ENCODE measurements at places on chromosomes 2 and 18.

DNA sequence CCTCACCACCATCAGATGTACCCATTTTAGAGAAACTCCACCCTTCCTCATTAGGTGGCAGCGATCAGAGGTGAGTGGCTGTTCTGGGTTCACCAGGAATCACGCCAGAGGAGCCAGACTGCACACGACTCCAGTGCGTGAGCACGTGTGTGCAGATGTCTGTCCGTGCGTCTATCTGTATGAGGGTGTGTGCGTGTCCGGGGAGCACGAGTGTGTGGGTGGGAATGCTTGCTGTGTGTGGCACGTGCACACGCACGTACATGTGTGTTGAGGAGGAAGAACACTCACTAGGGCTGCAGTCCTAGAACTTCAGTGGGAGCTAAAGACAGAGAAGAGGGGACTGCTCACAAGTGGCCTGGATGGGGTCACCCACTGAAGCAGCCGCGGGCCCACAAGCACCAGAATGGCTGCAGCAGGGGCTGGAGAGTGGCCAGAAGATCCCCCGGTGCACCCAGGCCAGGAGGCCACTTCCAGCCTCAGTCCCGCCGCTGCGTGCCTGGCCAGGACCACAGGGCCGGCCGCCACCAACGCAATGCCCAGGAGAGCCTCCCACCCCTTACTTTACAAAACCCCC, 13.9 kb downstream of the HDAC4 start:
- no peak for DNase-seq

GRCh38 chr2:180177534-180177933, 170.4 kb upstream of the CWC22 start:
- no peak for DNase-seq

DNA sequence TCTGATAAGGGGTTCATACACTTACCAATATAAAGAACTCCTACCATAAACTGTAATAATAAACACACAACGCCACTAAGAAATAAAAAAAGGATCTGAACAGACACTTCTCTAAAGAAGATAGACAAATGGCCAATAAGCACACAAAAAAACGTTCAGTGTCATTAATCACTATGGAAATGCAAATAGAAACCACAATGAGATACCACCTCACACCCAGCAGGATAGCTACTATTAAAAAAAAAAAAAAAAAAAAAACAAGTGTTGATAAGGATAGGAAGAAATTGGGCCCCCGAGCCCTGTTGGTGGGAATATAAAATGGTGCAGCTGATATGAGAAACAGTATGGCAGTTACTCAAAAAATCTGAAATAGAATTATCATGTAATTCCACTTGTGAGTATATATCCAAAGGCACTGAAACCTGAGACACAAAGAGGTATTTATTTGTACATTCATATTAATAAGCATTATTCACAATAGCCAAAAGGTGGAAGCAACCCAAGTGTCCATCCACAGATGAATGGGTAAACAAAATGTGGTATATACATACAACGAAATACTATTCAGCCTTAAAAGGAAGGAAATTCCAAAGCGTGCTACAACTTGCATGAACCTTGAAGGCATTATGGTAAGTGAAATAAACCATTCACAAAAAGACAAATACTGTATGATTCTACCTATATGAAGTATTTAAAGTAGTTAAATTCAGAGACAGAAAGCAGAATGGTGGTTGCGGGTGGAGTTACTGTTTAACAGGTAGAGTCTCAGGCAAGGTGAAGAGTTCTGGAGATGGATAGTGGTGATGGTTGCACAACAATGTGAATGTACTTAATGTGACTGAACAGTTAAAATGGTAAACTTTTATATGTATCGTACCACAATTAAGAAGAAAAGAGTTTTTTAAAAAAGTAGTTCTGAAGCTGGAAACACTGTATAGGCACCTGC, 17.9 kb downstream of the REV1 start:
- DNase-seq, result no peak

DNA sequence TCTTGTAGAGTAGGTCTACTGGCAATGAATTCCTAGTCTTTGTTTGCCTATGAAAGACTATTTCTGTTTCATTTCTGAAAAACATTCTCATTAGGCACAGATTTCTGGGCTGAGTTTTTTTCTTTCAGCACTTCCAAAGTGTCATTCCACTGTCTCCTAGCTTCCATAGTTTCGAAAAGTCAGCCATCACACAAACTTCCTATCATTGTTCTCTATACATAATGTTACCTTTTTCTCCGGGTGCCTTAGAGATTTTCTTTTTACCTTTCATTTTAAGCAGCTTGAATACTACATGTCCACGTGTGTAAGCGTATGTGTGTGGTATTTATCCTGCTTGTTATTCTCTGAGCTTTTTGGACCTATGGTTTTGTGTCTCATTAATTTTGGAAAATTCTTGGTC, 55.7 kb downstream of the OLA1 start:
- DNase-seq, result no peak

DNA sequence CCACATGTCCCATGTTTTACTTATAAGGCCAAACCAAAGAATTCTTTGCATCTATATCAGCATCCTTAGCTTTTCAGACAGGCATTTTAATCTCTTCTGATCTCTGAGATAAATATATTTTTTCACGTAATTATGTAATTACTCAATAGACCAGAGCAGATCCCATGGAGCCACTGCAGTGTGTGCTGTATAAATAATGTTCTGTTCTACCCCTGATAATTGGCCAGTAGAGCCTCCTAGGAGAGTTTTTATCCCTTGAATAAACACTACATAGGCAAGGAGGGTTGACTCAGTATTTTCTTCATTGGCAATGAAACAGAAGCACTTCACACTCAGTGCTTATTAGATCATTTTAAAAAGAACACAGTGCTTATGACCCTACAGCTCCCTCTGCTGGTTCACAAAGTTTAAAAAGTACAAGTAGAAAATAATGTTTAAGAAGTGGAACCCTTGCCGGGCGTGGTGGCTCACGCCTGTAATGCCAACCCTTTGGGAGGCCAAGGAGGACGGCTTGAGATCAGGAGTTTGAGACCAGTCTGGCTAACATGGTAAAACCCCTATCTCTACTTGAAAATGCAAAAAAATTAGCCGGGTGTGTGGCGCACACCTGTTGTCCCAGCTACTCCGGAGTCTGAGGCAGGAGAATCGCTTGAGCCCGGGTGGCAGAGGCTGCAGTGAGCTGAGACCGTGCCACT, 91.9 kb downstream of the PPP1R1C start:
- peak; percentile 1 for DNase-seq

- no peak for DNase-seq
Observed at GRCh38 chr2:140496714-140497113, 1634.1 kb downstream of the LRP1B start.

DNA sequence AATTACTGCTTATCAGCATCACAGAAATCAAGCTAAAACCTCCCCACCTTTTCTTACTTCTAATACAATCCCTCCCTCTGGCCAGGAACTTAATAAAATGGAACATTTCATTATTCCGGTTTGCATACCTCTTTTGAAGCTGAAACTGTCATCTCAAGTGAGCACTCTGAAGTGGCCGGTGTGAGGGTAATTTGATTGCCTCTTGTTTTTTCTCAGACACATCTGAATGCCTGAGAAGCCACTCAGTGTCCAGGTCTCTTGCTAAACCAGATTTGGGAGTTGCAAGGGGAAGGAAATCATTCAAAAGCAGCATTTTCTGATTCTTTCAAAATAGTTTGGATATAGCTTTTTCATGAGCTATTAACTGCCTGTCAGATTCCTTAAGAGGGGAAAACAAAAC, 190.3 kb downstream of the C1D start:
- no peak for DNase-seq

DNA sequence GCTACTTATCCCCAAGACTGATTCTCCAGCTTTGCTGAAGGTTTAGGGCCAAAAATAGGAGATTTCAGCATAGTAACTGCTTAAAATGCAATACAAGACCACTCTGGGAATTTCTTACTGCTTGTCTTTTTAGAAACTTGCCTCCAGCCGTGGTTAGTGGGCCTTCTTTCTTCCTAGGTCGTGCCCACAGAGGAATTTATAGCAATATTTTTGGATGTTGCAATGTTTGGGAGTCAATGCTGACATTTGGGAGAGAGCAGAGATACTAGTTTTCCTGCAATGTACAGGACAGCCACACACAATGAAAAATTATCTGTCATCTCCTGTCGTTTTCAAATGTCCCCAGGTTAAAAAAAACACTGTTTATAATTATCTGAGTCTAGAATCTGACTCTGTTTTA, 25.6 kb upstream of the CERS6 start:
- DNase-seq, result no peak

GRCh38 chr2:101828673-101829334, 131.3 kb downstream of the MAP4K4 start:
- DNase-seq, result no peak

DNA sequence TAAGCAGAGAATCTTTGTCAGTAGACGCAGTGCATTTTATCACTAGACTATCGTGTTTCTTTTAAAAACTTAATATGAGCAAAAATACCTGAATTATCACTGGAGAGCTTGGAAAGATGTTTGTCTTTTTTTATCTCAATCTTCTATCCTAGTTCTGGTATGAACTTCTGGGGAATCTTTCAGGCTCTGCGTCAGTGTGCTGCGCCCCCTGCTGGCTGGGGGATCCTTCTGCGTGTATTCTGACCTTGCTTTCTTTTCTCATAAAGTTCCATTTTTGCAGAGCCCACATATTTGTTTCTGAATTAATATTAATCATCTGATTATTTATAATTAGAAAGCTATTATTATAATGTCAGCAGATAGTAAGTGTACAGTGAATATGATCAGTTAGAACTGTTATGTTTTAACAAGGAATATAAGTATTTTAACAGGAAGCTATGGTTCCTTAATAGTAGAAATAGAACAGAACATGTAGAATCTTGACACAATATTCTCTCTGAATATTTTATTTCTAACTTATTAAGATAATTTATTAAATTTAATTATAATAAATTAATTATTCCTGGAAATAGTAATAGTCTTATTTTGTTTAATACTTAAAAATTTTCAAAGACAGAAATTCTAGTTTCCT, 945.0 kb upstream of the CRIM1 start:
- DNase-seq, result peak; percentile 14

GRCh38 chr2:239714116-239714515, 311.0 kb downstream of the NDUFA10 start:
- no peak for DNase-seq

- no peak for DNase-seq
Observed at GRCh38 chr18:21456428-21457178, 143.9 kb downstream of the ESCO1 start.

- DNase-seq, result no peak
Observed at GRCh38 chr18:43279015-43279744, 1.9 kb upstream of the SYT4 start.

- no peak for DNase-seq
Observed at GRCh38 chr2:209591021-209591420, 167.2 kb downstream of the MAP2 start.

DNA sequence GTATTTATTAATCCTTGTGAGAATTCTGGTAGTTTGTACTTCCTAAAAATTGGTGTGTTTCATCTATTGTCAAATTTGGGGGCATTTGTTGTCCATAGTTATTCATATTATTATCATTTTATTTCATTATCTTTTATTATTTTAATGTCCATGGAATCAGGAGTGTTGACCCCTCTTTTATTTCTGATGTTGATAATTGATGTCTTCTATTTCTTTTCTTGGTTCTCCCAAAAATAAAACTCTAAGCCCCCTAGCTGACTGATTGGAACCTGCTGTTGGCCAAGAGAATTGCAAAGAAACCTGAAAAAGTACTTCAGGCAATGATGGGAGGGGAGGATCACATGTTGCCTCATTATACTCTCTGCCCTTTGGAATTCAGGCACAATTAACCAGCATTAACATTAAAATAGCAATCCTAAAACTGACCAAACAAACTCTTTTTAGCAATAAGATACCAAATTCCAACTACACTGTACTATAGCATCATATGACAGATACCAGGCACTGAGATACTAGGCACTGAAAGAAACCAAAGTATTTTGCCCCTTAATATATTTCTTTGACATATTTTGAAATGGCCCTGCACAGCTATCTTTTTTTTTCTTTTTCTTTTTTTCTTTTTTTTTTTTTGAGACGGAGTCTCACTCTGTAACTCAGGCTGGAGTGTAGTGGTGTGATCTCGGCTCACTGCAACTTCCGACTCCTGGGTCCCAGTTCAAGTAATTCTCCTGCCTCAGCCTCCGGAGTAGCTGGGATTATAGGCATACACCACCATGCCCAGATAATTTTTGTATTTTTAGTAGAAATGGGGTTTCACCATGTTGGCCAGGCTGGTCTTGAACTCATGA, 1097.2 kb upstream of the CNTNAP5 start:
- no peak for DNase-seq

- DNase-seq, result no peak
Observed at GRCh38 chr18:34858188-34858587, 148.1 kb downstream of the DTNA start.

- no peak for DNase-seq
Observed at GRCh38 chr2:202114291-202114690, 41.2 kb downstream of the KIAA2012 start.

- DNase-seq, result no peak
Observed at GRCh38 chr2:56589835-56590234, 406.0 kb downstream of the CCDC85A start.

DNA sequence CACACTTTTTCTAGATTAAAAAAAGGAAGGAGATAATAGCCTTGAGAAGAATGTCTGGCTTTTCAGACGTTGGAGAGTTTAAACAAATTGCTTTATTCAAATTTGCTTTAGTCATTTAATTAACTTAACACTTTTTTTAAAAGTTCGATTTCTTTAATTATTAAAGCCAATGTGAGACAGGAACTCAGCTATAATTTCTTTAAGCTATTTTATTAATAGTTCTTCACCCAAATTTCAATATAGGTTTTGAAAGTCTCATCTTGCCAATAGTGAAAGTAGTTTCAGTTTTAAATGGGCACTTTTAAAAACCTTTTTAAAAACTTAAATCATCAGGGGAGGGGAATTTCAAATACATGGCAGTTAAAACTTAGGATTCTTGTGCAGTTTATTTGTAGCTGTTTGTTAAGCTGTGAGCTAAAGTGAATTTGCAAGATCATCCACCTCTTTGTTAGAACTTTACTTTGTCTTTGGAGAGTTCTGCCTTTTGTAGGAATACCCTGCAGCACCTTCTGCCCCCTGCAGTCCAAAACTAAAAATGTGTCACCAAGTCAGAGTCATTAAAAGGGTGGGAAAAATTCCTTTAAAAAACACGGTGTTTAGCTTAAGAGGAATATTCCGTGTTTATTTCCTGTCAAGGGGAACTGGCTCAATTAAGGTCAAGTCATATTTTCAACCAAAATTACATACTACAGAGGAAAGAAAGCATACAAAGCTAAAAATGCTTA, 4.6 kb downstream of the TGIF1 start:
- peak; percentile 35 for DNase-seq

DNA sequence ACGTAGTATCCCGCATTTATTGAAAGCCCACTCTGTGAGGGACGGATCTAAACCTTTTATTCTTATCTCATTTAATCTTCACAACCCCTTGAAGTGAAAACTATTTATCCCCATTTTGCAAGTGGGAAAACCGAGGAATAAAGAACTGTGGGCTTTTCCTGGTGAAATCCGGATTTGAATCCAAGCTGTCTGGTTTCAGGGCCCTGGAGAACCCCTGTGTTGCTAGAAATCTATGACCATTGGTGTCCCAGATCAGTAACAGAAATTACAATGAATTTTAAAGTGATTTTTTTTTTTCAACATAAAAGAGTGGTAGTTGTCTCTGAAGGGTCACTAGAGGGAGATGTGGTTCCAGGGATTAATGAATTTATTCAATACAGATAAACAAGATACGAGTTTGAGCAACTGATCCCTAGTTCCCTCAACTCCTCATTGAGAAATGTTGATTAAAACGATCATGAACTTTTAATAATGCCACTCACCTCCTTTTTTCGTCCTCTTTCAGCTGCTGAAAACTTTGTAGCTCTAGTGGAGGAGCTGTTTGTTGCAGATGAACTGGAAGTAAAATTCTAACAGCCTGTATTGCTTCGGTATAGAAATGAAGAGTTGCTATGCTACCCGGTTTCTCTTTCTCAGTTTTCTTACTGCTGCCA, 940 bp downstream of the XRCC5 start:
- no peak for DNase-seq

GRCh38 chr18:26422472-26423162, 125.7 kb downstream of the KCTD1 start:
- no peak for DNase-seq
